CD8-positive, alpha-beta memory T cell (primary cell): ENCODE measurements at places on chromosomes 16 and 17. TPM values are rescaled to one million over a fixed set of nuclear protein-coding genes. Genes with fewer than 3 reads are reported as not detected.

DNA sequence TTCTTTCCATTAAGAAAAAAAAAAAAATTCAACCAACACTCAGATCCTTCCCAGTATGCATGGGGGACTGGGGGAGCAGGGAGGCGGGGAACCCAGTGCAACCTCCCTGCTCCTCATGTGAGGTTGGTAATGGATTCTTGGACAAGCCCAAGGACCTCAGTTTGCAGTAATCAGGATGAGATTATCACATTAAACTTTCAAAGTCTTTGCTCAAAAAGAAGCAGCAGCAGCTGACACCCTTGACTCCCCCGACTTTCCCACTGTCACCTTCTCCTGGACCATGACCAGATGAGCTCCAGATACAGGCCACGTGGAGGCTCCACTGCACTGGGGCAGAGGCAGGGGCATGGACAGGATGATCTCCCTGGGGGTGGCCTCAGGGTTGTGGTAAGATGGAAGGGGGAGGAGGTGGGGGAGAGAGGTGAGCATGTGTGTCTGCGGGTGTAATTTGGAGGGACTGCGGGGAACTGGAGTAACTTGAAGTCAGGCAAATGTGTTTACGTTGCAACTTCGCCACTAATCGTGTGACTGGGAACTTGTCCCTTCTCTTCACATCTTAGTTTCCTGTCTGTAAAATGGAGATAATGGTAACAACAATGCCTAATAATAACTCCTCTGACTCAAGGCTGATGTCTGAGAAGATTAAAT, 19.8 kb downstream of the ZNF385C start:
- no peak overlapping the region for H3K4me3 ChIP-seq
- no peaks in the 10 kb centered on the region for H3K4me1 ChIP-seq
- no peaks in the 10 kb centered on the region for H3K36me3 ChIP-seq
- DNase-seq, result no peak

- H3K27me3 ChIP-seq, result no peaks in the 10 kb centered on the region
- DNase-seq, result no peak
- H3K36me3 ChIP-seq, result no peaks in the 10 kb centered on the region
- H3K4me3 ChIP-seq, result no peak overlapping the region
- H3K27ac ChIP-seq, result no peak overlapping the region
Observed at GRCh38 chr17:37400505-37400904, 6.1 kb downstream of the ACACA start.

GRCh38 chr16:88927010-88927409, 50.0 kb downstream of the CBFA2T3 start:
- DNase-seq, result no peak
- no peak overlapping the region for H3K4me3 ChIP-seq
- no peaks in the 10 kb centered on the region for H3K4me1 ChIP-seq
- H3K27me3 ChIP-seq, result no peaks in the 10 kb centered on the region
- H3K36me3 ChIP-seq, result no peaks in the 10 kb centered on the region

DNA sequence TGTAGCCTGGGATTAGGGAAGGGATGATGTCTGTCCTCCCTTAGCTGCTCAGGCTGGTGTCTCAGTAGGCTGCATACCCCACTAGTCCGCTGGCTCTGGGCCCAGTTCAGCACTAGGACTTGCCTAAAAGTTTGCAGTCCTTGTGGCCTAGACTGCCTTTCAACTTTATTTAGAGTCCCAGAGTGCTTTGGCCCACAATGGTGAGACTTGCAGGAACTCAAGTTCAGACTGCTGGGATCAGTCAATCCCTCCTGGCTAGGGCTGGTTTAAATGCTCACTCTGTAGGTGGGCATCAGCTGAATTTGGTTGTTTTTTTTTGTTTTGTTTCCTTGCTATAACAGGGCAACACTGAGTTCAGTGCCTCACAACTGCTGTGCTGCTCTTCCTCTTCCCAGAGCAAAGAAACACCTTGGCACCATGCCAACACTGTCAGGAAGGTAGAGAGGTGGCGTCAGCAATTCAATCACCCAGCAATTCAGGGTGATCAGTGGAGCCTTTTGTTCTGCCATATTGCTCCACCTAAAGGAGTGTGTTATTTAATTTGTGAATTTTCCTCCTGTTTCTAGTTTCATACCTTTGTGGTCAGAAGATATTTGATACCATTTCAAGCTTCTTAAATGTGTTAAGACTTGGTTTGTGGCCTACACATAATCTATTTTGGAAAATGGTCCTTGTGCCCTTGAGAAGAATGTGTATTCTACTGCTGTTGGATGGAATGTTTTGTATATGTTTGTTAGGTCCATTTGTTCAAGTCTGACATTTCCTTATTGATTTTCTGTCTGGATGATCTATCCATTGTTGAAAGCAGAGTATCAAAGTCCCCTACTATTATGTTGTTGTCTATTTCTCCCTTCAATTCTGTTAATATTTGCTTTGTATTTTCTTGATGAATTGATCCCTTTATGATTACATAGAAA, 284.0 kb upstream of the PMFBP1 start:
- H3K36me3 ChIP-seq, result no peaks in the 10 kb centered on the region
- H3K4me1 ChIP-seq, result no peaks in the 10 kb centered on the region
- H3K27ac ChIP-seq, result no peak overlapping the region
- no peak overlapping the region for H3K4me3 ChIP-seq
- no peak for DNase-seq

DNA sequence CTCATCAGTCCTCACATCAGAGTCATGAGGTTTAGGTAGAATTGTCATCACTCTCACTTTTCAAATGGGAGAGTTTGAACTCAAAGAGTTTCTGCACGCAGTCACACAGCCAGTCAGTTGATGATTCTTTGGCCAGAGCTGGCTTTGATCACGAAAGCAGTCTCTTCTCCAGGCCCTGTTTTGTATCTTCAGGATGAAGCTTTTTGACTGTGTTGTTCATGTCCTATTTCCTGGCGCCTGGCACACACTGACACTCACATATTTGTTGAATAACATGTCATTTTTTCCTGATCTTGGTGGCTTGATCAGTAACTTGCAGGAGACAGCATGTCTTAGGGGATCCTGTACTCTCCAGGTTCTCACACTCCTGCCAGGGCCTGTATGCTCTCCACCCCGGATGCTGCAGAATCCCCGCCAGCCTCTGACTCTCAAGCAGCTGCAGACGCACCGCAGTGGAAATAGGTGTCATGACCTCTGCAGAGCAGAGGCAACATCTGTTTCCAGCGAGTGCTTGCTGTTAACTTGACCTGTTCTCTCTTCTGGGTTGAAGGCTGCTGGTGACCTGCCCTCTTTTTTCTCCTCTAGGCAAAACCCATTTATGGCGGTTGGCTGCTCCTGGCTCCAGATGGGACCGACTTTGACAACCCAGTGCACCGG, 33.0 kb downstream of the MPRIP start:
- H3K27me3 ChIP-seq, result no peaks in the 10 kb centered on the region
- H3K4me1 ChIP-seq, result peaks cover 28% of the 10 kb centered on the region

GRCh38 chr16:81401035-81401950, 43.3 kb upstream of the CMIP start:
- H3K27me3 ChIP-seq, result no peaks in the 10 kb centered on the region
- no peaks in the 10 kb centered on the region for H3K4me1 ChIP-seq
- no peak for DNase-seq
- H3K36me3 ChIP-seq, result no peaks in the 10 kb centered on the region
- H3K27ac ChIP-seq, result no peak overlapping the region

SLC16A11 gene
- 1.3 TPM for total RNA-seq

PTGES3L gene
- 0.55 TPM for total RNA-seq

SEZ6 gene
- not detected for total RNA-seq

SMIM22 gene
- not detected for total RNA-seq

CCL17 gene
- 18.9 TPM for total RNA-seq
